ENCODE measurements at places on chromosomes 13 and 19.

DNA sequence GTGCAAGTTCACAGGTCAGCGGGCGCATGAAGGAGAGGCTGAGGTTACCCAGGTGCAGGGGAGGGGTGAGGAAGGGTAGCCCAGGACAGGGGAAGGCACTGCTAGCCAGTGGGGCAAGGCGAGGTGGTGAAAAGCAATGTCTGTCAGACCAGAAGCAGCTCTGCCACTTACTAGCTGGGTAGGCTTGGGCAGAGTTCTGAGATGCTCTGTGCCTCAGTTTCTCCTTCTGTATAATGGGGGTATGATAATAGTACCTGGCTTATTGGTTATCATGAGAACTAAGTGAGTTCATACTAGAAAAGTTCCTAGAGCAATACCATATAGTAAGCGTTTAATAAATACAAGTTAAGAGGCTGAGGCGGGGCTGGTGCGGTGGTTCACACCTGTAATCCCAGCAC is 14.3 kb upstream of the SCN1B start:
- no peak for DNase-seq

- no peak for DNase-seq
These were observed 80.7 kb downstream of the ATP11A start for GRCh38 chr13:112770504-112770903.

GRCh38 chr19:3367628-3368440 is 1.5 kb downstream of the NFIC start:
- peak; percentile 50 for DNase-seq

GRCh38 chr13:83121896-83122295 is 760.4 kb downstream of the SLITRK1 start:
- peak; percentile 62 for DNase-seq

DNA sequence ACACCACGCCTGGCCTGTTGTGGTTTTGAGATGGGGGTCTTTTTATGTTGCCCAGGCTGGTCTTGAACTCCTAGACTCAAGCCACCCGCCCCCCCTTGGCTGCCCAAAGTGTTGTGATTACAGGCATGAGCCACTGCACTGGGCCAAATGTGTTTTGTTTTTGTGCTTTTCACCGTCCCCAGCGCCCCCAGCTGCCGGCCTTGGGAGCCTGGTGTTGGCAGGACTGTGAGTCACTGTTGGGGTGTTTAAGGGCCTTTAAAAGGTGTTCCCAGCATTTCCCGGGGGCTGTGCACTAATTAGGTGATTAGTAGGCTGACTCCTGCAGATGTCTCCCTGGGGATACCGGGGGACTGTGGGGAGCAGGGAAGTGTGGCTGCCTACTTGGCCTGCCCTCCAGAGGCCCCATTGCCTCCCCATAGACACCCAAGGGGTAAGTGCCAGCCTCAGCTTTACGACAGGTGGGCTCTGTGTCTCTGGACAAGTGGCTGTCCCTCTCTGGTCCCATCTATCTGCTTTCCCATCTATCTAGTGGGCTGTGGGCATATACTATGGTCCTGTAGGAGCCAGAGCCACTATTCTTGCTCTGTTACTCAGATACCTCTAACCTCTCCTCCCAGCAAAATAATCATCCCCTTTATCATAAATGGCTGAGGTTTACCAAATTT is 11.8 kb upstream of the TLE5 start:
- peak; percentile 59 for DNase-seq

GRCh38 chr19:31135841-31136240 is 213.4 kb downstream of the TSHZ3 start:
- DNase-seq = no peak

DNA sequence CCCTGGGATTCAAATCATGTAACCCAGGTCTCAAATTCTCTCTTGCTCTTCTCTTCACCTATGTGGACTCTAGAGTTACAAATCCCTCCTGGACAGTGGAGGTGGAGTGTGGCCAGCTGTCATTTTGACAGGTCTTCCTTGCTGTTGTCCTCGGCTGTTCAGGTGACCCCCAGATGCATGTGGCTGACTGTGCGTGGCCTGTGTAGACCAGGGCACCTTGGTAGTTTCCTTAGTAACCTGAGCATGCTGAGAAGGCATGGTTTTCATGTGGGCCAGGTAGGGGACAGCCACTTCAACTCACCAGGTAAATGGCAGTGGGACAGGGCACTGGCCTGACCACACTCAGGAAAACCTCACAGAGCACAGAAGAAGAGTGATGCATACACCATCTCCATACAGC is 155.0 kb upstream of the TSHZ3 start:
- no peak for DNase-seq

All from NCI-H69 (cell line).